ENCODE measurements at places on chromosomes 16 and 17. TPM values are rescaled to one million over a fixed set of nuclear protein-coding genes. Genes with fewer than 3 reads are reported as not detected.

CRHR1 gene
- total RNA-seq = 0.63 TPM

LHX1 gene
- total RNA-seq = 17.1 TPM

WNK4 gene
- total RNA-seq = 1.7 TPM

GRCh38 chr16:1793578-1794220 is at the start of gene IGFALS:
Gene IGFALS, minus strand, starts transcription at chr16:1793705. Its CDS starts 53 bp downstream, at chr16:1793652.
- DNase-seq = no peak

DNA sequence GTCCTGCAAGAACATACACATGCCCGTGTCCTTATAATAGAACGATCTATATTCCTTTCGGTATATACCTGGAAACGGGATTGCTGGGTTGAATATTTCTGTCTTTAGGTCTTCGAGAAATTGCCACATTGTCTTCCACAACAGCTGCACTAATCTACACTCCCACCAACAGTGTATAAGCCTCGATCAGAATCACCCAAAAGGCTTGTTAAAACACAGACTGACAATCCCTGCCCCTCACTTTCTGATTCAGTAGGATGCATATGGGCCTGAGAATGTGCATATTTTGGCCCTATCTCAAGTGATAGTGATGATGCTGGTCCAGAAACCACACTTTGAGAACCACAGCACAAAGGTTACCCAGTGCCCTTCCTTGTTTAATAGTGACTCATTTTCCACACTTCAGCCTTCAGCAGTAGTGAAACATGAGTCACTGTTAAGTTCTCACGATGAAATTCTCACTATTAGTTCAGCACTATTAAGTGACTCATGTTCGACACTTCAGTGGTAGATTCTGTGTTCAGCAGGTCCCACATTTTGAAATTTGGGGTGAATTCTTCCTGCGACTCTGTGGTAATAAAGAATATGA is 215.6 kb downstream of the GRIN2A start:
- DNase-seq = peak; percentile 71

DECR2 gene
- 1.3 TPM for total RNA-seq

GRCh38 chr16:85603203-85603755 is 9.8 kb upstream of the GSE1 start:
- DNase-seq = no peak

PLLP gene
- 0.06 TPM for total RNA-seq

DNA sequence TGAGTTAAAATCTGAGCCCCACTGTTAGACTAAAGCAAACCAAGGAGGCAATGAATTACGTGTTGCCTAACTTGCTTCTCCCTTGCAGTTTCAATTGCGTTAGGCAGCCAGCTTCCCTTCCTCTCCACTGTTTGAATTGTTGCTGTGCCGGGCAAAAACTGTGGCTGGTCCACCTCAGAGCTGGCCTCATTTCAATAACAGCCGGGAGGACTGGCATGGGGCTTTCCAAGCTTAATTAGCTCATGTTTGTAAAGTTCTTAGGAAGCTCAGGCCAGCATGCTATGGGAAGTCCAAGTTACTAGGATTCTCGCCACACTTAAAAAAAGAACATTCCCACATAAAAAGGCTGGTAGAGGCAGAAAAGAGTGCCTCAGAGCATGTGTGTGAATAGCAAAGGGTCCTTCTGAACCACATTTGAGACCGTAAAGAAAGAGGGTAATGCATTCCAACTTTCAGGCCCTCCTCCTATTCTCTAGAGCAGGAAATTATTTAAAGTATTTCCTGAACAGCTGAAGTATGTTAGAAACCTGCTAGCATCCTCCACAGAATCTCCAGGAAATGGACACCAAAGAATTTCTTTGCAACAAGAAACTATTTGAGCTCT is 79.0 kb upstream of the SMURF2 start:
- peak; percentile 74 for DNase-seq
